Spleen (tissue), 13 donors: ENCODE measurements at places on chromosomes 11 and 22. TPM values are rescaled to one million over a fixed set of nuclear protein-coding genes. Genes with fewer than 3 reads are reported as not detected.

The PRR33 gene
- polyA plus RNA-seq, result 0.20 TPM

The TSG101 gene
- 25.4 TPM for polyA plus RNA-seq

The MAP4K2 gene
- 63.8 TPM for polyA plus RNA-seq

The GPR83 gene
- 0.15 TPM for polyA plus RNA-seq

The KIF18A gene
- polyA plus RNA-seq, result 1.7 TPM

The KMT2A gene
- polyA plus RNA-seq, result 11.9 TPM

The BTG4 gene
- not detected for polyA plus RNA-seq

The PDHX gene
- 13.2 TPM for polyA plus RNA-seq

The CDKN1C gene
- 14.6 TPM for polyA plus RNA-seq

The EMID1 gene
- 60.4 TPM for polyA plus RNA-seq

The SCGB1A1 gene
- polyA plus RNA-seq, result not detected

The C11orf91 gene
- not detected for polyA plus RNA-seq

The CAT gene
- 55.2 TPM for polyA plus RNA-seq

The PGA5 gene
- 0.51 TPM for polyA plus RNA-seq

The KCNQ1OT1 gene
- polyA plus RNA-seq, result 0.16 TPM

The KRTAP5-9 gene
- 0.33 TPM for polyA plus RNA-seq

The PRSS23 gene
- 4.8 TPM for polyA plus RNA-seq

The APOL5 gene
- not detected for polyA plus RNA-seq

The OR8G1 gene
- polyA plus RNA-seq, result not detected

The OR6T1 gene
- not detected for polyA plus RNA-seq

The VEGFB gene
- 87.1 TPM for polyA plus RNA-seq

The C11orf86 gene
- not detected for polyA plus RNA-seq

The CYP2D6 gene
- 2.4 TPM for polyA plus RNA-seq

The SLC22A12 gene
- not detected for polyA plus RNA-seq

The POU2AF2 gene
- polyA plus RNA-seq, result not detected
